ENCODE measurements at places on chromosomes 3 and 15.

GRCh38 chr3:168081171-168081771, 14.5 kb downstream of the GOLIM4 start:
- no peak for DNase-seq

DNA sequence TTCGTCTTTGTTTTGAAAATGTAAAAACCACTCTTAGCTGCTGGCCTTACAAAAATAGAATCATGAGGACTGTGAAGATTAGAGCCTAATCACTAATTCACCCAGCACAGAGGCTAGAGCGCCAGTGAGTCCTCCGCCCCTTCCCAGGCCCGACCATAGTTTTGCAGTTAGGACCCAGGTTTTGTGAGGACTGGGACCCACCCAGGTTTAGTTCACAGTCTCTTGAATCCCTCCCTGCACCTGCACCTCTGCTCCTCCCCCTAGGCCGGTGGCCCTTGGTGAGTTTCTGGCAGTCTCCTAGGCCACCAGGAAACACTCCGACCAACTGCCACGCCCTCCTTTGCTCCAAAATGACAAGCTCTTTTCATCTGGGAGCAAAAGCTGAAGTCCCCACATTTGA, 136.0 kb upstream of the CCDC54 start:
- peak; percentile 38 for DNase-seq

GRCh38 chr15:56019060-56019793, 25.8 kb upstream of the NEDD4 start:
- DNase-seq = no peak

DNA sequence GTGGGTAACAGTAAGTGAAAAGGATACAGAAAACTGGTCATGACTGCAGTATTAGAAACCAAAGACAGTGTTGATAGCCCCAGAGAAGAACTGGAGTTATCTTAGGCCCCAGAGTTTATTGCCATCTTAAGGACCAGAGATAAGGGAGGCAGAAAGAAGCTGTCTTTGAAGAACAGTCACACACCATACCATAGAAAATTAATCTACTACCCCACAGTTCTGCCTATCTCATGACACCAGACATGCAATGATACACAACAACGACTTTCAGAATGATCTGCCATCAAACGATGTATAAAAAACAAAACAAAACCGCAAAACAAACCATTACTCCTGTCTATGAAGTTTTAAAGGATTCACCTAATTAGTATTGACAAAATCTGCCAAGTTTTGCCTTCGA, 9.6 kb downstream of the CPOX start:
- no peak for DNase-seq

DNA sequence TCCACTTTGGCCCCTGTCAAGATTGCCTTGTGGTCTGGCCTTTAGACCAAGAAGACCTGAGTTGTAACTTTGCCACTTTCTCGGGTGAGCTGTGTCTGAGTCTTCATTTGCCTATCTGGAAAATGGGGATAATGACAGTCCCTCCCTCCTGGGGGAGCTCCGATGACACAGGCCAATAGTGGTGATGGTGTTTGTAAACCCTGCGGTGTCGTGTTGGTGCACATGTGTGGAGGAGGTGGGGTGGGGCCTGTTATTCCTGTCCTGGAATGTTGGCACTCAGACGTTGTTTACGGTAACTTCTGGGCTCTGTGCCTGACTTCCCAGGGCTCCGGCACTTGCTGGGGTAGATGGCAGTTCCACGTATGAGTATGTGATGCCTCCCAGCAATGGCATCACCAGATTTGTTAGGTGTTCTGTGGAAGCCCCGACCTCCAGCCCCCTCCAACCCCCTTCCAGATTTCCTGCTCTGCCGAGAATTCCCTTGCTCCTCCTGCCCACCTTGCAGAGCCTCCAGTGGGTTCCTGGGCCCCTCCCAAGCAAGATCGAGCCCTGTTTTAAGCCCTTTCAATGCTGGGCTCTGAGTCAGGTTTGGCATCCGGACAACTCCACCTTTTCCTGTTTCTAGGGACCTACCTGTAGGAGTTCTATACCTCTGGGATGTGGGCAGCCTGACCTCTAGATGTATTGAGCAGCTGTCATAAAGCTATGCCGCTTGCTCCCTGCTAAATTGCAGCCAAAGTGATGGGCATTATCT, 31.4 kb downstream of the HRH1 start:
- DNase-seq = no peak

DNA sequence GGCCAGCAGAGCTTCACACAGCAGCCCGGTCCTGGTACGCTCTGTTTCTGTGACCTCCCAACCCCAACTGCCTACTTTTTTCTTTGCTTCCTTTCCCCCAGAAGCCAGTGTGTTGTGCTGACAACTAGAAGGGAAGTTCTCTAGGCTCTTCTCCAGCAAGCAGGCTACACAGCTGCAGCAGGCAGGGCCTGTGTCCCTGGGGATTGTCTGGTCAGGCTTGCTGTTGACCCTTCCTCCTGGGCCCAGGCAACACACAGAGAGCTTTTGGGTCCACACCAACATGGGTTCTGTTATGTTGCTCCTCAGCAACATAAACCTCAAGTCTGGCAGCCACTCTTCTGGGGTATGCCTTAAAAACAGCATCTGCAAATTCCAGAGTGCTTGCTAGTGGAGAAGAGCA, 36.2 kb upstream of the TSPAN3 start:
- no peak for DNase-seq

DNA sequence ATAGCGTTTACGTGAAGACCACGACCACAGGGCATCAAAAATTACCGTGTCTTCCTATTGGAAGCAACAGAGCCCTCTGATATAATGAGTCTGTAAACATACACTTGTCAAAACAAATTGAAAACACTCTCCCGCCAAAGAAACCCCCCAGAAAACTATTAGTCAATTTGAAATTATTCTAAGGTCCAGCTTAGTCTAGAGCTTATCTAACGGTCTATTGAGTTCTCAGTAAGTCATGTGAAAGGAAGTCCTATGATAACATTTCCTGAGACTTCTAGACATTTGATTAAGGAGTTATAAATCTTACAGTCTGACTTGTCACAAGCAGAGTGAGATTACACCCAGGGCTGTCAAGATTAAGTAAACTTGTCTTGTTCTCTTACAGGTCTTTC, 356.3 kb downstream of the FOXP1 start:
- DNase-seq = no peak

- no peak for DNase-seq
Observed at GRCh38 chr3:34782871-34783270, 856.5 kb upstream of the ARPP21 start.

GRCh38 chr3:189698811-189699210, 67.6 kb downstream of the TP63 start:
- no peak for DNase-seq

- DNase-seq = no peak
Observed at GRCh38 chr3:71135373-71136088, 448.0 kb downstream of the FOXP1 start.

DNA sequence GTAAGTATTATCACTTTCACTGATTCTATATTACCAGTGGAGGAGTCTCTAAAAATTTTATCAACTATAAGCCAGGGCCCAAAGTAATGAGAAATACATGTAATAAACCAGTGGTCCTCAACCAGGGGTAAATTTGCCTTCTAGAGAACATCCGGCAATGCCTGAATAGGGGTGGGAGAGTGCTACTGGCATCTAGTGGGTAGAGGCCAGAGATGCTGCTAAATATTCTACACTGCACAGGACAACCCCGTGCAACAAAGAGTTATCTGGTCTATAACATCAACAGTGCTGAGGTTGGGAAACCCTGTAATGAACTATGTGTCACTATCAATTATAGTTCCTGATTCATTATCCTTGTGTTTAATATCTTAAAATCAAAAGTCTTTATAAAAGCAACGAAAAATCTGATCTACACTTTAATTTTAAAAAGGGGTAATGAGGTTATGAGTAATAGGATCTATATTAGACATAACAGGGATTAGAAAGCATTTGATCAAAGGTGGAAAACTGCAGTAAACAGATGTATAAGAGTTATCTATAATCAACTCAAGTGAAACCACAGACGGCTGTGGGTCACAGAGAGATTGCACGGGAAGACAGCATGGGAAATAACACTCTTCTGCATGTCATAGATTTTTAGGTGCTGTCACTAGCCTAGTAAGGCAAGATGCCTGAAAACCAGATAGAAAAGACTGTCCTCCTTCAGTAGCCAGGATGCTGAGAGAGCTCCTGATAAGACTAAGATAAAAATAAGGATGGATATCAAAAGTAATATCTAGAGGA, 2.0 kb downstream of the LYSMD2 start:
- DNase-seq = no peak

DNA sequence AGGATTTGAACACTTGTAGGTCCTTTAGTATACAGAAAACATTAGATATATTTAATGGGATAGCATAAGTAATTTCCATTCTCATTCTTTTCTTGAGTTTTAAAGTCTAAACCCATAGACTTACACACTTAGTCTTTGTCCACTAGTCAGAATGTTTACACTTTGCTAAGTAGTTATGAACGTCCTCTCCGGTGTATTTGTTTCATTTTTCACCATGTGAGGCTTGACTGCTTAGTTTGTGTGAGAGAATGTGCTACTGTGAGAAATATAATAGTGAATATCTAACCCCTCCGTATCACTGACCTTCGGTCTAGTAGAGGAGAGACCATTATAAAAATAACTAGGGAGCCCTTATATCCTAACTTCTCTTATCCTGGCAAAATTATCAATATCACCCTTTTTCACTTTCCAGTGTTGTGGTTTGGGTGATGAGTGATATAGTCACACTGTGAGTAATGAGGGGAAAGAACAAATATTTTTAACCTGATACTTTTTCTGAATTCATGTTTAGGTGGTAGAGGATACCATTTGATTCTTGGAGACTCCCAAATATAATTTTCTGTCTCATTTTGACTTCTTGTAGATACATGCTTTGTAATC, 122.4 kb downstream of the UBE2E2 start:
- no peak for DNase-seq

DNA sequence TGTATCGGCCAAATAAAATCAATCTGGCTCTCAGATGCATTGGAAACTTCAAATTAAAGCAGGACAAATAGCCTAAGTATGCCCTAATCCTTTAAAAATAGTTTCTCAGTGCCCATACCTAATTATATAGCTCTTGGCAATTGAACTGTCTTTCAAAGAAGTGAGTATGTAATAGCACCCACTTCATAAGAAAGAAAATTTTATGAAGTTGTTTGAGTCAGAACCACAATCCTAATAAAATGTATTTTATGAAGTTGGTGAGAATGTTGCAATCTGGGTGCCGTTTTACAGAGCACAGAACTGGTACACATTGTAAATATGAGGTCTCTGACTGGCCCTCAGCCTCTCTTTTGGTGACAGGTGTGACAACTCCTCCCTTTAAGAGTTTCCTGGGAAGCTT, 45.4 kb downstream of the EPHB1 start:
- DNase-seq = no peak

GRCh38 chr3:149529099-149529498, 54.6 kb downstream of the TM4SF4 start:
- DNase-seq = no peak

- DNase-seq = no peak
Observed at GRCh38 chr3:128714887-128715491, 11.0 kb upstream of the RAB7A start.

GRCh38 chr15:34339946-34340345, 2.4 kb upstream of the SLC12A6 start:
- no peak for DNase-seq

- DNase-seq = no peak
Observed at GRCh38 chr15:83496766-83497165, 49.6 kb downstream of the SH3GL3 start.

DNA sequence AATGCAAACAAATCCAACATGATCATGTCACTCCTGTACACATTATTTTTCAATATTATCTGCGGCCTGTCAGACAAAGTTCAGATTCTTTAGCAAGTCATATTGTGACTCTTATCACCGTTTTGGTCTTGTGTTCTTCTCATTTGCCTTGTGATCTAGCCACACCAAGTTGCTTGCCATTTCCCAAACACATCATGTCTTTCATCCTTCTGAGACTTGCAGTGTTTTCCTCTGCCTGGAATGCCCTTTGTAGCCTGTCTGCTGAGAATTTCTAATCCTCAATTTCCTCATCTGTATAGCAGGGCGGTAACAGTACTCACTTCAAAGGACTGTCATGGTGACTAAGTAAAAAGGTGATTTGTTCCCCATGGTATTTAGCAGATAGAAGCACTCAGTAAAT, 135.0 kb downstream of the GREM1 start:
- no peak for DNase-seq

Data from NCI-H774 (cell line).